ENCODE measurements at places on chromosomes 11 and 22.
A peak's percentile ranks its signal among the peaks of the same experiment; 100 is the strongest.

DNA sequence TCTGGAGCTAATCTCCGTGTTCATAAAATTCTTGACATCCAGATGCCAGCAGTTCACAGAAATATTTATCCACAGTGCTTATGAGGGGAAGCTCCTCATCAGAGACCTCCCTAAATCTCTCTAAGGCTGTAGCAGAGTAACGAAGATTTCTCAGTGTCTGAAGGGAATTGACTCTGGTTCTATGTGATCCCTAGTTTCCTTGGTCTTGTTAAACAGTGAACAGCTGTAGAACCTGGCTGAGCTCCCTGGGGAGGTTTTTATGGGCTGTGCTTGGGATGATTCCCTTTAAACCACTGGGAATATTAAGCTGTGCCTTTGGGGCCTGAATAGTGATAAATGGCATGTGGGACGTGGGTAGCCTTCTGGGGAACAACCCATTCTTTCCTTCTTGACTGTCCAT lies 43.7 kb upstream of the ARHGAP20 start:
- no peak for DNase-seq

DNA sequence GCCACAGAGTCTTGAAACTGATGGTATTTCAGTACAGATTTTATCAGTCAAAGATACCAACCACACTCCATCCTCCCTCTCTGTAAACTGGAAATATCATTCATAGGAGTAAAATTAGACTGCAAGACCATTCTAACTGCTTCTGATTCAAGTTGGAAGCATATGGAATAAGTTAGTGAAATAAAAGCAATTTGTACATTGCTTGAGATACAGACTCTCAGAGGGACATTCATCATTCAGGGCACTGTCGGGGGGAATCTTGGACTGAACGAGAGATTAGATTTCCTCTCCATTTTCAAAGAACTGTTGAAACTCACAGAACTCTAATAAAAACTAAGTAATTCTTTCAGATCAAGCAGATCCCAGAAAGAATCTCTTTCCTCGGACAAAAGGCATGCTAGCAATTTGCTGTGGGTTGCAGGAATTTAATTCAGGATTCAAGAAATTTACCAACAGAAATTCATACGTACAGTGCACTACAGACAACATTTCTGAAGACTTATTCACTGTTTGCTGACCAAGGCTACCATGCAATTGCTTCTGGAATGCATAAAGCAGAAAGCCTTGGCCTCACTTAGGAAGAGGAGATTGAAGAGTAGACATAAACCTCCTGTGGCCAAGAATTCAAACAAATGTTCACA lies 34.1 kb downstream of the PAMR1 start:
- no peak for DNase-seq

DNA sequence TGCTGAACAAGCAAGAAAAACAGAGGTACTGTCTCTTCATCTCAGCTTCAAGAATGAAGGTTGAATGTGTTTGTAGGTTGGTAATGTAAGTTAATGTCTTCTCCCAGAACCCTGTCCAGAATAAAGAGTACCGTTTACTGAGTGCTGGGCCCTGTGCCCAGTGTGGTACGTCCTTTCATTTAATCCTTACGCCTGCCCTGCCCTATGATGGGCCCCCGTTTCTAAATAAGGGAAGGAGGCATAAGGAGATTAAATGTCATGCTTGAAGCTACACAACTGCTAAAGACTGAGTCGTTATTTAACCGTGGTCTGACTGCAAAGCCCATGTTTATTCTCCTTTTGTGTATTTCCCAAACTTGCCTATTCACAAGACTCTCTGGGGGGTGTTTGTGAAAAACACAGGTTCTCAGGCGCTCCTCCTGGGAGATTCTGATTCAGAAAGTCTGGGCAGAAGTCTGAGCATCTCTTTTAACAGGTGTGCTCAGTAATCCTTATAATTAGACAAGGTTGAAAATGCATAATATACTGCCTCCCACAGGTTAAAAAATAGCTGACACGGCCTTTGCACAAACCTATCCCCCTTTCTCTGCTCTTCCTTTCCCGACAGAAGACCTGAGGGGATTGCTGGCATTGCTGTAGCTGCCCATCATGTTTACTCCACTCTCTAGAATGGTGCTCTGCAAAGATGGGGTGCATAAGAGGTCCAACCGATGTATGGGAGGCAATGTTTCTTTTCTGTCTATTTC lies 56.3 kb upstream of the ZBTB44 start:
- peak; percentile 38 for DNase-seq

DNA sequence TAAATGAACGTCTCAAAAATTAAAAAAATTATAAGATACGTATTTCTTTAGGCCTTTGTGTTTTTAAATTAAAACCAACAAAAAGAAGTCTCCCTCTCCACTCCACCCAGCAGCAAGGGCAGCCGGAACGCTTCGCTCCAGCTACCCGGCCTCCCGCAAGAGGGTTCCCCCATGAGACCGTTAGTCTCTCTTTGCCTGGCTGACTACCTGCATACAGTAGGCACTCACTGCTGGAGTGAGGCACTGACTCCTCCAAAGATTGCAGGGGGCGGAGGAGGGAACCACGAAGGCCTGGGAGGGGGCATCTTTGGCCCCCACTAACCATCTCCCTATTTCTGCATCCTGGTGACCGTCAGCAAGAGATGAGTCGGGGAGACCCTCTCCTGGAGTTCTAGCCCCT lies 10.1 kb downstream of the CBX6 start:
- DNase-seq, result peak; percentile 59

DNA sequence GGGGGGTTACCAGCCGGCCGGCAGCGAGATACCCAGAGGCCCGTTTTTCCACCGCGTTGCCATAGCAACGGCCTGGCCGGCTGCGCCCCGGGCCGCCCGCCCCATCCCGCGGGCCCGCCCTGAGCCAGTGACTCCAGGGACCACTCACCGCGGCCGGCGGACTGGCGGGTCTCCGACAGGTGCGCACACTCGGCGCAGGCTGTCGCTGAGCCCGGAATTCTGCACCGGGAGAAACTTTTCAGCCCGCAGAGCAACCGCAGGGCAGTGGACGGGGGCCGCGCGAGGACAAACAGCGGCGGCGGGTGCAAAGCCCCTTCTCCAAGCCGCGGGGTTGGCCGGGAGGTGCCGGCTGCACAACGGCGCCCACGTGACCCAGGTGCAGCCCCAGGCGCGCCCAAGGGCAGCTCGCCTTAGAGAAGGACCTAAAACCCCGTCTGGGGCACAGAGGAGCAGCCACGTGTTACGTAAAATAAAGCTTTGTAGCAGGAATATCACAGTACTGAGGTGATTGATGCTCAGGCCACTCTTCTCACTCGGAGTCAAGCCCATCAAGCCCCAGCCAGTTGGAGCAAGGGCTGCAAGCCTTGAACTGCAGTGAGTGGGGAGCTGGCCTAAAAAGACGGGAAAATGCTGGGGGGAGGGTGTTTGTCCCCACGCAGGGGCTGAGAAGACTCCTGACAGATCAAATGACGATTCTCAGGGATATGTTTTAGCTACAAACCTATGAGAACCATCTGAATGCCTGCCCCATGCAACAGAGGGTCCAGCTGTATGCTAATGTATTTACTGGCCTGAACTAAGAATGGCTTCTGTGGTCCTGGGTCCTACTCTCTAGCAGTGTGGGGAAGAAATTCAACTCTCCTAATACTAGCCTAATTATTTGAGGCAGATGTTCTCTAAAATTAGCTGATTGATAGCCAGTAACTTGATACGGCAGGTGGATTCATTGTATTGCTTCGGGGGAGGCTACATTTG lies at the start of gene STK33:
STK33 (minus strand) TSS at position 294 of the 975 bp plus-strand sequence. CDS start 119,323 bp downstream, outside the sequence.
- DNase-seq, result peak; percentile 94

DNA sequence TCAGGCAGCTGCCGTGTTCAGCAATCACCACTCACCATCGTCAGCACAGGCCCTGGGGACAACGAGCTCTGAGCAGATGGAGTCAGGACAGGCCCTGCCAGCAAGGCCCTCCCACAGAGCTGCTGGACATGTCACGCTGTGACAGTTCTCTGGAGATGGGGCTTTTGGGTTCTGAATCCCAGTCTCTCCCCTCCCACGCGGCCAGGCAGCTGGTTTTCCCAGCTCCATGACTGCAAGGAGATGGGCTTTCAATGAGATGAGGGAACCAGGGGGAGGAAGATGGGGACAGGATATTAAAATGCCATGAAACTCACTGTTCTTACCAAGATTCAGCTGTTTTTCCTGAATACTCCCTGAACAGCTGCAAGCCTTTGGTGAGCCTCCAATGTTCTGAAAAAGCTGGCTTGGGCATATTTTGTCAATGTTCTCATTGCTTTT lies 305.9 kb downstream of the BRD1 start:
- DNase-seq, result no peak

GRCh38 chr22:32765132-32765618 lies 36.3 kb upstream of the TIMP3 start:
- no peak for DNase-seq

GRCh38 chr11:36312611-36313472 lies 16.8 kb downstream of the PRR5L start:
- no peak for DNase-seq

DNA sequence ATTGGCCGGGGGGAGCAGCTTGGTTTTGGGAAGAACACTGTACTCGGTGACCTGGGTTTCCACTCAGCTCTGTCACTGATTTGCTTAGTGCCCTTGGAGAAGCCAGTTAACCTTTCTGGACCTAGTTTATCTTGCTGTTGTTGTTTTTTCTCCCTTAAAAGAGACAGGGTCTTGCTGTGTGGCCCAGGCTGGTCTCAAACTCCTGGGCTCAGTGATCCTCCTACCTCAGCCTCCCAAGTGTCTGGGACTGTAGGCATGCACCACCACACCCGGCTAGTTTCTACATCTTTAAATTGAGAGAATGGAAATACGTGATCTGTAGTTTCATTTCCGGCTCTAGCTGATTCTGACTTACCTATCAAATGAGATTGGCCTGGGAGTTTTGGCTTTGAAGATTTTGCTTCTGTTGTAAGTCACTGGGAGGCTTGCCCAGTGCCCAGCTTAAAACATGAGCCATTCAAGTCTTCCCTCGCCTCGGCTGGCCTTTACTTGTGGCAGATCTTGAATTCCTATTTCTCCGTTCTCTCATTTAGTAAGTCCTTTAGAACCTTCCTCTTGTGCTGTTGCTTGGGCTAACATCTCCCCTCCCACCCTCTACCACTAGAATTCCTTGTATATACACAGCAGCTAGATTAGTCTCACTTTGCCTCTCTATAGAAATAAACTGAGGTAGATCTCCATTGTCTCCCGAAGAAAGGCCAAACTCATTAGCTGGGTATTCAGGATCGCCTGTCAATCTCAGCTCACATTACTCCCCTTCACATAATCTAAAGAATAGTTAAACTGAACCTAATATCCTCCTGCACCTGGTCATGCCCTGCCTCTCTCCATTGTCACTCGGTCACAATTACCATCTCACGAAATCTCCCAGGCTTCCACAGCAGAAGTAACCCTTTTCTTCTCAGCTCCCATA lies 87.7 kb upstream of the SLC25A18 start:
- DNase-seq, result no peak

- peak; percentile 64 for DNase-seq
These were observed 21.1 kb downstream of the FXYD6 start for GRCh38 chr11:117855186-117855845.

DNA sequence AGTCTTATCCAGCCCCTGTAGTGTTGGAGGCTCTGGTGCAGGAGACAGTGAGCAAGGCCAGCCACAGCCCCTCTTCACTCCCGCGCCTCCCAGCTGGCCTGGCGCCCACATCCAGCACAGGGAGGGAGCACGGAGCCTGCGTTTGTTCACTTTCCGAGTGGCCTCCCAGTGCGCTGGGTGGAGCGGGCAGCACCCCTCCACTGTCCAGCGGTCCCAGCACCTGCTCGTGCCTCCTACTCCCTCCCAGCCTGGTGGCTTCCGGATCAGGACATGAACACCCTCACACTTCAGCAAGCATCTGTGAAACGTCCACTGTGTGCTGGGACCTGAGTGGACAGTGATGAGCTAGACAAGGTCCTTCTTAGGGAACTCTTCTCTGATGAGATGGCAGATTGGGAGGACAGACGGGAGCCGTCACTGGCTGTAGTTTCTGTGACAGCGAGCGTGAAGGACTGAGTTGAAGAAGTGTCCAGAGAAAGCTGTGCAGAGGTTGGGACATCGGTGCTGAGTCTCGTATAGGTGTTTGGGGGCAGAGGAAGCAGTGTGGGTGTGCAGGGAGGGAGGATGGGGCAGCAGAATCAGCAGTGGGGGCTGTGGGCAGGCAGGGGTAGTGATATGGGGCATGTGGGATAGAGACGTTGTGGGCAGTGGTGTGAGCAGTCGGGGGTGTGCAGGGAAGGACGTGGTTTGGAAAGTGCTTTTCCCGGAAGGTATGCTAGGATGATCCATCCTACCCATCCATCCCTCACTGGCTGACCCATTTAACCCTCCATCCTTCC lies 256.8 kb downstream of the TBC1D22A start:
- no peak for DNase-seq

- DNase-seq, result no peak
These were observed 118.7 kb upstream of the LARGE1 start for GRCh38 chr22:34038801-34039555.

GRCh38 chr22:43796567-43796966 lies 15.5 kb downstream of the EFCAB6 start:
- DNase-seq, result peak; percentile 43

GRCh38 chr11:84541731-84542340 lies 1085.3 kb downstream of the DLG2 start:
- no peak for DNase-seq

GRCh38 chr11:64703048-64703447 lies 19.9 kb downstream of the NRXN2 start:
- no peak for DNase-seq

GRCh38 chr22:41480397-41480735 lies 11.4 kb downstream of the ACO2 start:
- DNase-seq, result no peak

DNA sequence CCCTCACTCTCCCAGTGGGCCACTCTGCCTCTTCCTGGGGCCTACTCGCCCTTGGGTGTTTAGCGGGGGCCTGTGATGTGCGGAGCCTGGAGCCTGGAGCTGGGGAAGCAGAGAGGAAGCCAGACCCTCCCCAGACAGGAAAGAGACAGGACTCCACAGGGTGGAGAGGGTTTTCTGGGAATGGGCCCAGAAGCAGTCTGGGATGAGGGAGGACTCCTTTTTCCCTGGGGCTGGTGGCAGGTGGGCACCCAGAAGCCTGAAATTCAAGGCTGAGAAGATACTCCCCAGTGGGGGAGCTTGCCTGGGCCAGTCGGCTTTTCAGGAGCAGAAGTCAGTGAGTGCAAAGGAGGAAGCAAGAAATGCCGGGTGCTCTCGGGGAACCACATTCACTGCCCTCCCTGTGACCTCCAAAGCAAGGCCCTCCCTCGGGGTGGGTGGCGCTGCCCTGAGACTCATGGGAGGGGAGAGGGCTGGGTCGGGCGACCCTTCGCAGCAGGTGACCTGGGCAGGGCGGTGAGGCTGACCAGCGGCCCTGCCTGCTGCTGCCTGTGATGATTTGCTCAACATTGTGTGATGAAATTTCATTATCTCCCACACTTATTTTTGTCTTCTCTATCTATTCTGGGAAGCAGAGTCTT lies 1377.4 kb downstream of the BRD1 start:
- no peak for DNase-seq

GRCh38 chr22:37672920-37673455 lies 2.4 kb upstream of the LGALS1 start:
- DNase-seq, result no peak
